ENCODE measurements at places on chromosomes 13 and 19. TPM values are rescaled to one million over a fixed set of nuclear protein-coding genes. Genes with fewer than 3 reads are reported as not detected.

DMKN gene
- total RNA-seq, result 6.6 TPM

ZNF541 gene
- not detected for total RNA-seq

CPT1C gene
- 34.5 TPM for total RNA-seq

NLRP11 gene
- not detected for total RNA-seq

TUBA3C gene
- total RNA-seq, result not detected

NLRP5 gene
- not detected for total RNA-seq

THSD1 gene
- 3.9 TPM for total RNA-seq

NLRP7 gene
- total RNA-seq, result not detected

EDNRB gene
- 62.6 TPM for total RNA-seq

BCAM gene
- total RNA-seq, result 6.6 TPM

MIPEP gene
- total RNA-seq, result 65.4 TPM

ZSCAN4 gene
- total RNA-seq, result not detected

KLK2 gene
- not detected for total RNA-seq

PRR22 gene
- 0.09 TPM for total RNA-seq

SEMA6B gene
- 0.32 TPM for total RNA-seq

CD70 gene
- 0.09 TPM for total RNA-seq

ZNF547 gene
- 4.6 TPM for total RNA-seq

GIPR gene
- 0.16 TPM for total RNA-seq

MAP3K10 gene
- total RNA-seq, result 4.1 TPM

MEIS3 gene
- 21.4 TPM for total RNA-seq

CPB2 gene
- total RNA-seq, result not detected

CEACAM4 gene
- total RNA-seq, result not detected

LPAR6 gene
- 7.9 TPM for total RNA-seq

F10 gene
- total RNA-seq, result 38.1 TPM

FOSB gene
- total RNA-seq, result 0.79 TPM

CAPN12 gene
- total RNA-seq, result 0.26 TPM

ZNF563 gene
- total RNA-seq, result 5.2 TPM

NKPD1 gene
- total RNA-seq, result 0.52 TPM

PNMA8A gene
- 5.5 TPM for total RNA-seq

FAM216B gene
- not detected for total RNA-seq

PRSS57 gene
- not detected for total RNA-seq

Data from bronchial smooth muscle cell (primary cell).